Esophagus squamous epithelium (tissue), 5 donors: ENCODE measurements at places on chromosomes 16 and 17. TPM values are rescaled to one million over a fixed set of nuclear protein-coding genes. Genes with fewer than 3 reads are reported as not detected.

The EVI2B gene
- 13.4 TPM for total RNA-seq

The DNAAF8 gene
- total RNA-seq, result 0.38 TPM

The IL21R gene
- total RNA-seq, result 0.38 TPM

The TNP2 gene
- not detected for total RNA-seq

The MAP3K14 gene
- 4.3 TPM for total RNA-seq

The NPB gene
- 1.1 TPM for total RNA-seq

DNA sequence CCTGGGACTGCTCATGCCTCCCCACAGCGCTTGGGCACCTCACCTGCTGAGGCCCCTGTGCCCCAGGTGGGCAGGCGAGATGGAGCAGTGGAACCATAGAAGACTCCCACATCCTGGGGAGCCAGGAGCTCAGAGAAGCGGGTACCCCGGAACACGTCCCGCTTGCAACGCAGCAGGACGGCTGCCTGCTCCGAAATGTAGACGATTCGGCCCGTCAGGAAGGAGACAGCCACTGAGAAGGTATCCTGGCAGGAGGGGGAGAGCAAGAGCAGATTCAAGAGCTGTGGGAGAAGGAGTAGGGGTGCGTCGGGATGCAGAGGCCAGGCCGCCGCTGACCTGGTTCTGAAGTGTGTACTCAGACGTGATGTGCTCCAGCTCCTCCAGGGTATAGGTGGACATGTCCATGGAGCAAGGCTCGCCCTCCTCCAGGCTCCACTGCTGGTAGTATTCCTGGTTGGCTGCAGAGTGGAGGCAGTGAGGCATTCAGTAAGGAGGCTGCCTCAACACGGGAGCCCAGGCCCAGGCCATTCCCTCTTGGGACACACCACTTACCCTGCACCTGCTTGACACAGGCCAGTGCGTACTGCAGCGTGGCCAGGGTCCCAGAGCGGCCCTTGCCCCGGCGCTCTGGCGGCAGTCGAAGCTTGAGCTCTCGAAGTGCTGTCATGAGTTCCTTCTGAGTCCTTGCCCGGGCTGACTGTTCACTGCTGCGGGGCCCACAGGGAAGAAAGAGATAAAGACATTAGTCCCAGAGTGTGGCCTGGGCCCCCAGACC, 2.6 kb downstream of the PER1 start:
- DNase-seq, result no peak

DNA sequence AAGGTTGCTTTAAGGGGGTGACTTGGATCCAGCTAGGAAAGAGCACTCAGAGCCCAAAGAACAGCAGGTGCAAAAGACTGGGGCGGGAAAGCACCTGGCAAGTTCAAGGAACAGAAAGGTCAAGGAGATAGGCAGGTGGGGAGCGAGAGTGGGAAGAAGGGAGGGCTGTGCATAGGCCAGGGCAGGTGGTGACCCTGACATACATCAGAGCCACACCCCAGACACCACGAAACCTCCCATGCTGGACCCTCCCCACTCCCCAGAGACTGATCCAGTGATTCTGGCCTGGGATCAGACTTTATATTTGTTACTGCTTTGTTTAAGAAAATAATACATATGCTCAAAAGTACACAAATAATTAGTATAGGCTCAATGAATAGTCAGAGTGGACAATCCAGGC, 48.5 kb upstream of the RBFOX3 start:
- no peak for DNase-seq

DNA sequence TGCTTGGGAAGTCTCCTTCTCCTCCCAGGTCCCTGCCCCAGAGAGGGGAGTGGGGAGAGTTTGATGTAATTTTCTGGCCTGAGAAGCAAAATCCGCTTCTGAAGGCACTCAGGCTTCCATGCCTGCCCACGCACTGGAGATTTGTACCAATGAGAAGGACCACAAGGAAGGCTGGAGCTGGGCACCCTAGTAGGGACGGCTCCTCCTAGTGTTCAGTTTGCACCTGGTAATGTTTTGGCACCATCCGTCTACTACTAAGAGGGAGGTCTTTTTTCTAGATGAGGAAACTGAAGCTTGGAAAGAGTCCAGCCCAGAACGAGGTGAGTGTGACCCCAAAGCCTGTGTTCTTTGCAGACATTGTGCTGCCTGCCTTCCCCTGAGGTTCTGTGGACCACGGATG, 83.6 kb upstream of the NLRP1 start:
- no peak for DNase-seq

DNA sequence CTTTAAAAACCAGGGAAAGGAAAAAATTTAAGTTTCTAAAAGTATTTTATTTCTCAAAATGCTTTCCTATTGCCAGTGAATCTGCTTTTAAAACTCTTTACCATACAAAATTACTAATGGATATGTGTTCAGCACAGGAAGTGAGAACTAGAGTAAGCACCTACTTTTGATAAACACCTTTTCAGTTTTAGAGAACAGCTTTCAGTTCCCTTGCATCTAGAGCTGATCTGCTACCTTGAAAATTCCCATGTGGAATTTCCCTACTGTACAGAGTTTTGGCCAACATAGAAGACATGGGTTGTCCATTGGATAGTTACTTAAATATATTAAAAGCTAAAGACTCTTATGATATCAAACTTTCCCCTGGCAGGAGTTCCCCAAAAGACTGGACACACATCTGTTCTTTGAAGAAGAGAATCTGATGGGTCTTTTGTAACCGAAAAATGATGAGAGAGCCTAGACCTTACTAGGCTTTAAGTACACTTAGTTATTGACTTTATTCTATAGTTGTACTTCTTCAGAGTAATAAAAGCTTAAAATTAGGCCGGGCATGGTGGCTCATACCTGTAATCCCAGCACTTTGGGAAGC, 112.1 kb upstream of the CNTNAP4 start:
- DNase-seq, result no peak

- DNase-seq, result no peak
Measured at GRCh38 chr16:83959656-83960434, 6.8 kb downstream of the OSGIN1 start.

GRCh38 chr16:89366561-89367537, 123.5 kb downstream of the ANKRD11 start:
- DNase-seq, result no peak

DNA sequence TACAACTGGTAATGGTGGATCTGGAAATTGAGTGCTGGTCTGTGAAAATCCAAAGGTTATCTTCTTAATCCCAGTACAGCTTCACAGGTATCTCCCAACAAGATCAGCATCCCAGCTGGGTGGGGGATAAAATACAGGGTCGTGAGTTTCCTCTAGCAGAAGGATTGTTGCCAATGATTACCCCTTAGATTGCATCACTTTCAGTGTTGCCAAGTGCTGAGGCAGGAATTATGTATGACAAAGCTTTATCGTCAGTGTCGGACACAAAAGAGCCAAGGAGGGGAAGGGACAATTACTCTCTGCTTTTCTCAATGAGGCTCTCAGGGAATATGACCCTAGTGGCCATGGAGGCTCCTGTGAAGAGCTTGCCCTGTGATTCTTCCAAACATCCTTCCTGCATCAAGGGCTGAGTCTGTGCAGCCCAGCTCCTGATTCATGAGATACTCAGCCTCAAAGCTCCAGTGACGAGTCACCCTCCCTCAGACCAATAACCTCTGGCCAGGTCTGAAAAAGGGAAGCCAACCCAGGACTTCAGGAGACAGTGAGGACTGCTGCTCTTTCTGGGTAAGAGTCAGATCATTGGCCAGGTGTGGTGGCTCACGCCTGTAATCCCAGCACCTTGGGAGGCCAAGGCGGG, 15.0 kb downstream of the OR1F1 start:
- DNase-seq, result no peak

GRCh38 chr17:6233856-6234255, 163.7 kb downstream of the WSCD1 start:
- no peak for DNase-seq

DNA sequence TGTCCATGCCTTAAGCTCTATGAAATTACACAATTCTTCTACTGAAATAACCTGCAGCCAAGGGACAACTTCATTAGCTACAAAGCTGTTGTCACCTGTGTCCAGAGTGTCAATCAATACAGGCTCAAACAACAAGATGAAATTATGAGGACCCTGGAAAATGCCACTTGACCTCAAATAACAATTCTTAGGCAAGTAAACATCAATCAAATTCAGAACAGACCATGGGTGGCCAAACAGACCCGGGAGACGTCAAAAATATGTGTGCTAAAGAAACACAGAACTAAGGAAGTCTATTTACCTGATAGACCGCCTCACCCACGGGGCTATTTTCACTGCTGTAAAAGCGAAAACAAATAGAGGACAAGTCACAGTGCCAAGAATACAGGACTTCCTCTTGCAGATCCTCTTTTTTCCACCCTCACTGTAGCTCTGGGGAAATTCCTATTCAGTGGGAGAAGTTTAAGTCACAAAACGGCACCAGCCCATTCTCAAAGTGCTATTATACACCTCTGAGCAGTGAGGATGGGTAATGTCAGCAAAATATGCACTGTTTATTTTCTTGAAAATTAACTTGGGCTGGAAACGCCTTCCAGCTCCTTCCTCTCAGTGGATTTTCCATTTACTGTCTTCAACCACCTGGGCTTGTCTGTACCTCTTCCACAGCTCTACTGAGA, 2.7 kb downstream of the LITAF start:
- DNase-seq, result no peak

GRCh38 chr16:83994087-83994486, 26.0 kb downstream of the NECAB2 start:
- no peak for DNase-seq

GRCh38 chr16:79297296-79297695, 303.2 kb downstream of the MAF start:
- no peak for DNase-seq

GRCh38 chr16:87956365-87957231, 5.4 kb downstream of the BANP start:
- no peak for DNase-seq

- DNase-seq, result no peak
Measured at GRCh38 chr16:31357324-31358109, 2.5 kb downstream of the ITGAX start.

DNA sequence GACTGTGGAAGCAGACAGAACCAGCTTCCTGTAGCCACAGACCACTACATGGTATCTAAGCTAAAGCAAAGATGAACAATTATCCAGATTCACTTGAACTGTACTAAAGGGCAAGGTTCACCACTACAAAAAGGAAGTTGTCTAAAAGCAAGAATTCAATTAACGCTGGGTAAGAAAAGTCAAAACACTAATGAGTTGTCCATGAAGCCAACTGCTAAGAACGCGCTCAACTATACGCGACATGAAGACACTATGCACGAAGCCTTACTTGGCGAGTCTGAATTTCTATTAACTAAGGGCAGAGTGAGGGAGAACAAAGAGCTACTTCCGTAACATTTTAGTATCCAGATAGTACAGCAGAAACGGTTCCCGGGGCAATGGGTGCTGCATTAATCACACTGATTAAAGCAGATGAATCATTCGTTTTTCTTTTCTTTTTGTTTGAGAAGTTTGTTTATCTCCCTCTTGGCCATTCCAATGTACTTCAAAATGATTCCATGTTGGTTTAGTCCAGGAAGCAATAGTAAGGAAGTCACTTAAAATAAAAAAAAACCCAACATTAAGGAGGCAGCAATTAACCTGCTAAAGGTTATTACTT, 2.8 kb upstream of the RPS15A start:
- DNase-seq, result no peak

DNA sequence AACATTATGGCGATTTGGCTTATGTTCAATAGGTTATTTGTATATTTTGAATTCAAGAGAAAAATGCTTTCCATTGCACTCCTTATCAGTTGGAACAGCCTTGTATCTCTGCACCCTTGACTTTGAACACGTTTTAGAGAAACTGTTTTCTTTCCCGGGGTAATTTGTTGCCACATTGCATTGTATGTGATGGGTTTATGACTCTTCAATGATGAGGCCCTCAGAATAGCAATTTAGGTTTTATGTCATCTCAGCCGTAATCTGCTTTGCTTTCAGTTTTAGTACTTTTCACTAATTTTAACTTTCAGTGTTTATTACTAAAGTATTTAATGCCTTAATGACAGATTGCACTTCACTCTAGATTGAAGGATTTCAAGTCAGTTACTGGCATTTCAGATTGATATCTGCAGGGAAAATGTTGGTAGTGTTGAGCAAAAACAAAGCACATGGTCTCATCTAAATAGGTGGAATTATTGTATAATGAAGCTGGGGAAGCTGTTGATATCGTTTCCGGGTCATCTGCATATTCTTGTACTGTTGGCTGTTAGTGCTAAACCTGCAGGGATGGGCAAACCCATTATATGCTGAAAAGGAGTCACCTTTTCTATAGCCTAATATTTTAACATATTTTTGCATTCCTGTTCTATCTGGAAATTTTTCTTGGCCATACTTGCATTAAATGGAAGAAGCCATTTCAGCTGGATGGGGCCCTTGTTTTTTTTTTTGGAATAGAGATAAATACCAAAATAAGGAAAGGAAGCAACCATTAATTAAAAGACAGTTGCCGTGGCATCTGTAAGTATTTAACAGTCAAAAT, 2.0 kb downstream of the LUC7L3 start:
- DNase-seq, result no peak

- no peak for DNase-seq
Measured at GRCh38 chr17:47952171-47953021, 5.3 kb downstream of the PRR15L start.

GRCh38 chr16:83619381-83620150, 188.2 kb upstream of the HSBP1 start:
- DNase-seq, result no peak

DNA sequence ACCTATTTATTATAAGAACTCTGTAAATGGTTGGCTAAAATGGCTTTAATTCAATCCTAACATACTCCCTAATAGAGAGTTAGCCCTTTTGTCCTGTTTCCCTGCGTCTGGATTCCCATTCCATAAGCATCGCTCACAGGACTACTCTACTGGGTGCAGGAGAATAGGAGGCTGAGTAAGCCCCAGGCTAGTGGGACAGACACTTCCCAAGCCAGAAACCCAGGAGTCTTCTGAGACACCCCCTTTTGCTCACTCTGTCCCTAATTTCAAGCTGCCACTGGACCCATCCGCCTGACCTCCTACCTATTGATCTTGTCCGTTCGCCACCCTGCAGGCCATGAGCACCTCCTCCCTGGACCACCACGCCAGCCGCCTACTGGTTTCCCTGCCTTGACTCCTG, 16.7 kb upstream of the TOB1 start:
- no peak for DNase-seq

- DNase-seq, result no peak
Measured at GRCh38 chr16:84507011-84507982, 2.8 kb upstream of the MEAK7 start.

DNA sequence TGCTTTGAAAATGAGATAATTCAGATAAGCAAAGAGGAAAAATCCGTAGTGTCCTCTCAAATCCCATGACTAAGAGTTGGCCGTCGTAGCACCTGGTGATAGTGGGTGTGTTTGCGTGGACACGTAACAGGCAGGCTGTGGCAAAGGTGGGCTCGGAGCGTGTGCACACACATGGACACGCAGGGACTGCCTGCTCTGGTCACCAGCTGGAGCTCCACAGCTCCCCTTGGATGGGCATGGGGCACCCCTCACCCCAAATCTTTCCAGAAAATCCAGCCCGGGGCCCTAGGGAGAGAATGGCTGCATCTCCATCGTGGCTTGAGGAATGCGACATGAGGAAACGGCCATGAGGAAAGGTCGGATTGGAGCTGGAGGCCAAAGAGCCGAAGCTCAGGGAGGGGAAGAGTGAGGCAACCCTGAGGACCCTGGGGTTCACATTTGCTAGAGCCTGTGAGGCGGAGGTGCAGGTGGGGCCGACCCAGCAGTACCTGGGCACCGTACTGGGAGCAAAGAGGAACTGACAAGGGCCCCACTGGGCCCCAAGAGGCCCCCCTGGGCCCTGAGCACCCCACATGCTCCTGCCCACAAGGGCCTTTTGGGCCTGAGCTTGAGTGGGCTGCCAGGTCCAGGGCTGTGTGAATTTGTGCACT, 51.6 kb downstream of the DNAH17 start:
- no peak for DNase-seq

- no peak for DNase-seq
Measured at GRCh38 chr17:82677353-82677925, 21.1 kb downstream of the RAB40B start.

GRCh38 chr16:67598527-67598926, 36.2 kb downstream of the CTCF start:
- no peak for DNase-seq
